ENCODE measurements at places on chromosomes 5 and 9. TPM values are rescaled to one million over a fixed set of nuclear protein-coding genes. Genes with fewer than 3 reads are reported as not detected.

DNA sequence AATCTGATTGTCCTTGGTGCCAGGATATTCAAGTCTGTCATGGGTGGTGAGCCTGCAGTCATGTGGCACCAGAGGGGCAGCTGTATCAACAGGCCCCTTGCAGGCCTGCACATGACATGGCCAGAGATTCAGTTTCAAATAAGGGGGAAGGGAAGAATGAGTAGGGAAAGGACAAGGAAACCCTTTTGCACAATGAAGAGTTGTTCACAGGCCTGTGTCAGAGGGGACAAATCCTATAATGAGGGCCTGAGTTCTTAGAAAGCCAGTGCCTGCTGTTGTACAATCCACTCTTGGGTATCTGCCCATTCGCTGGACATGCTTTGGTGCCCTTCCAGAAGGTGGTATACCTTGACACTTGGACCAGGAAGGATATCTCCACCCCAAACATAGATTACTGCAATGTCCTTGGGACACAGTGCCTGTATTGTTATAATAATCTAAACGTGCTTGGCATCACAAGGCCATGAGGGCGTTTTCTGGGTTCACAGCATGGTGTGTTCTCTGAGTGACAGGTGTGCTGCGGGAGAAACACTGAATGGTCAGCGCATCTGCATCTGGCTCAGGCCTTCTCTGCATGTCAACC, 1.9 kb upstream of the TMEM171 start:
- DNase-seq, result no peak
- no peak overlapping the region for H3K4me3 ChIP-seq
- peaks cover 25% of the 10 kb centered on the region for H3K27me3 ChIP-seq
- no peaks in the 10 kb centered on the region for H3K36me3 ChIP-seq

DNA sequence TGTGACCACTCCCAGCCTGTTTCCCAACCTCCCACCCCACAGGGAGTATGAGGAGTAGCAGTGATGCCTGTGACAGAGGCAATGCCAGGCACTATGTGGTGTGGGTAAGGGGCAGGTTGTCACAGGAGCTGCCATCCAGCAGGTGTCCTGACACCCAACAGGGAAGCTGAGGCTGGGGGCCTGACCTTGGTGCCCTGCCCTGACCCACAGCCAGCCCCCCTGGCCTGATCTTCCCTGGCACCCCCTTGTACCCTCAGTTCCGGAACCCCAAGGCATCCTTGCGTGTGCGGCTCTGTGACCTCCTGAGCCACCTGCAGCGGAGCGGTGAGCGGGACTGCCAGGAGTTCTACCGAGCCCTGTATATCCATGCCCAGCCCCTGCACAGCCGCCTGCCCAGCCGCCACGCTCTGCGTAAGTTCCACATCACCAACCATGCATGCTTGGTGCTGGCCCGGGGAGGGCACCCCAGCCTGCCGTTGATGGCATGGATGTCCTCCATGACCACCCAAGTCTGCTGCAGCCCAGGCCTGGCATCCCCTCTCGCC, 14.4 kb downstream of the CARD19 start:
- peaks cover 34% of the 10 kb centered on the region for H3K36me3 ChIP-seq
- no peaks in the 10 kb centered on the region for H3K27me3 ChIP-seq
- peak; percentile 22 for DNase-seq
- H3K4me3 ChIP-seq, result no peak overlapping the region
- H3K27ac ChIP-seq, result peak overlapping the region; percentile 66

DNA sequence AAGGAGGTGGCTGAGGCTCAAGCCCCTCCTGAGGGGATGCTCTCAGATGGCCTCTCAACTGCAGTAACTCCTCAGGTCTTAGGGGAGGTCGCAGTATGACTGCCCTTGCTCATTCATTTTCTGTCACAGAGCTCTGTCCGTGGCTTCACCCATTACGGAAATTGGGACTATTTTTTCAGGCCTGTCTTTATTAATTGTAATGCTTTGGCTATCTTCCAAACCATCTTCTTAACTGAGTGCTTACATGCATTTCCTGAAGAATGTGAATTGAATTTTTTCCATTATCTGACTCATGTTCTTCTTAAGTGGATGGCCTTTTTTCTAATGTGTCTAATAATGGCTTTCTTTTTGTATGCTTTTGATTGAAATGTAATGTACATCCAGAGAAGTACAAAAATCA, 36.4 kb upstream of the SV2C start:
- H3K4me3 ChIP-seq, result no peak overlapping the region
- DNase-seq, result no peak
- H3K27ac ChIP-seq, result no peak overlapping the region
- H3K4me1 ChIP-seq, result no peaks in the 10 kb centered on the region

DNA sequence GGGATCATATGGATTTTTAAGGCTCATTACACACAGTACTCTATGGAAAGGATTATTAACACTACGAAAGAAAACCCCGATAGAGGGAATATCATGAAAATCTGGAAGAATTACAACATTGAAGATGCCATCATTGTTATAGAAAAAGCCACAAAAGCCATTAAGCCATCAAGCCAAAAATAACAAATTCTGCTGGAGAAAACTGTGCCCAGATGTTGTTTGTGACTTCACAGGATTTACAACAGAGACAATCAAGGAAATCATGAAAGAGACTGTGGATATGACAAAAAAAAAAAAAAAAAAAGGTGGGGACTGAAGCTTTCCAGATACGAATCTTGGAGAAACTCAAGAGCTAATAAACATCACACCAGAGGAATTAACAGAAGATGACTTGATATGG, 433.8 kb upstream of the CDH6 start:
- H3K27me3 ChIP-seq, result no peaks in the 10 kb centered on the region
- no peaks in the 10 kb centered on the region for H3K4me1 ChIP-seq
- no peaks in the 10 kb centered on the region for H3K36me3 ChIP-seq
- no peak overlapping the region for H3K27ac ChIP-seq

DNA sequence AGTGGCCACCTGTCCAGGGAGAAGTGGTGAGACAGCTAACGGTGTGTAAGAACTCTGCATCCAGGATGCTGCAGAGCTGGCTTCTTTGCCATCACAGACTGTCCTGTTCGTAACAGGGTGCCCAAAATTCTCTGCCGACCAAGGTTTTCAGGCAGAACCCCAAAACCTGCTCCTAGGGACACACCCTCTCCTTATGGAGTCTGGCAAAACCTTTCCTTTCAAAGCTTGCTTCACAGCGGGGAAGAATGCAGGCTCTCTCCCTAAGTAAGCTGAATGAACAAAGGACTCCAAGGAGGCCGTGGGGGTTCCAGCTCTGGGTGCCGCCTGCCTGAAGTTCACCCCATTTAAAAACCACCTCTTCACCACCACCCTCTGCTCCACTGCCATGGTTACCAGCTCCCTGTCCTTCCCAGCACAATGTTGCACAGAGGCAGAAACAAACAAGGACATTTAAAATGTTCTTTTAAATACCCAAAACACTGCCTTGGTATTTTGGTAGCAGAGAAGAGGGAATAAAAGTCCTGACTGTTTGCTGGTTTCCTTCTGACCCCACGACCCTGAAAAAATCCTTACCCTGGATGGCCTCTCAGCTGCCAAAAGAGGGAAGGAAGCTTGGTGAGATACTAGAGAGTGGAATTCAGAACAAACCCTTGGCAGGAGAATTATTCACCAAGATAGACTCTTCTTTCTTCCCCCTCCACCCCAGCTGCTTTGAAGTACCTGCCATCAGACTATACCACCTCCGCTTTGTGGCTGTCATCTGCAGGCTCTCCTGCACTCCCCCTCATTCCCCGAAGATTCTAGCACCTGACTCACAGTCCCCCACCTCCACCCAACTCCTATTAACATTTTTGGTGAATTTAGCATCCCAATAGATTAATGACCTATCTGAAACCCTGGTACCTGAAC, 7.1 kb upstream of the KLF9 start:
- no peak overlapping the region for H3K4me3 ChIP-seq
- H3K27me3 ChIP-seq, result no peaks in the 10 kb centered on the region
- H3K36me3 ChIP-seq, result no peaks in the 10 kb centered on the region
- peak; percentile 33 for DNase-seq
- peaks cover 30% of the 10 kb centered on the region for H3K4me1 ChIP-seq
- peak overlapping the region; percentile 99 for H3K27ac ChIP-seq

DNA sequence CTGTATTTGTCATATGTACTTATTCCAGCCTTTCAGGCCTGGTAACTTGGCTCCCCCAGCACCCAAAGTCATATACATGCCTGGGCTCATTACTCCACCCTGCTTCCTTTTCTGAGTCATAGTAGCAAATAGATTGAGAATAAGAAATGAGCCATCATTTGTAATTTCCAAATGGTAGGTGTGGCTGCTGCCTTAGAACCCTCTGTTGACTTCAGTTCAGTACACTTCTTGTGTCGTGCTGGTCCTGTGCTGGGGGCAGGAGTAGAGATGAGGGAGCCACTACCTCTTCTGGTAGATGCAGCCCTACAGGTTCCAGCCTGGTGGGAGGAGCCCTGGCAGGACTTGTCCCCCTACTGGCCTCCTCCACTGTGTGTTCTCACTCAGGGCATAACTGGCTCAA, 11.1 kb downstream of the GM2A start:
- H3K4me3 ChIP-seq, result no peak overlapping the region
- DNase-seq, result no peak
- peaks cover 30% of the 10 kb centered on the region for H3K36me3 ChIP-seq
- no peaks in the 10 kb centered on the region for H3K27me3 ChIP-seq
- no peak overlapping the region for H3K27ac ChIP-seq

DNA sequence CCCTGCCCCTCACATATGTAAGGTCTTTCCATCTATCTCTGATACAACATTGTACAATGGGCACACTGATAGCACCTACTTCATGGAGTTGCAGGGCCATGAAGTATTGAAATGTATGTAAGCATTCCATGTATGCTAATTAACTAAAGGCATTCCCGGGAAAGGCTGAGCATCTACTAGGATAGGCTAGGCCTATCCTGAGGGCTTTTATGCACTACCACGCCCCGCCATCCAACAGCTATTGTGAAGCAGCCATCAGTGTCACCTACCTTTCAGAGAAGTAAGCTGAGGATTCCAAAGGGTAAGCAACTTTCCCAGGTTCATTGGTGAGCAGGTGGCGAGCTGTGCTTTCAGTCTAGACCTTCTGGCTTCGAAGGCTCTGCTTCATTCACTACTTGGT, 47.6 kb downstream of the NSG2 start:
- no peak for DNase-seq
- H3K27ac ChIP-seq, result no peak overlapping the region
- H3K4me3 ChIP-seq, result no peak overlapping the region
- H3K27me3 ChIP-seq, result no peaks in the 10 kb centered on the region
- no peaks in the 10 kb centered on the region for H3K4me1 ChIP-seq
- no peaks in the 10 kb centered on the region for H3K36me3 ChIP-seq

GRCh38 chr9:100474082-100474923, 1.4 kb downstream of the TMEFF1 start:
- H3K4me1 ChIP-seq, result peaks cover 5% of the 10 kb centered on the region
- H3K4me3 ChIP-seq, result no peak overlapping the region
- H3K27me3 ChIP-seq, result no peaks in the 10 kb centered on the region

DNA sequence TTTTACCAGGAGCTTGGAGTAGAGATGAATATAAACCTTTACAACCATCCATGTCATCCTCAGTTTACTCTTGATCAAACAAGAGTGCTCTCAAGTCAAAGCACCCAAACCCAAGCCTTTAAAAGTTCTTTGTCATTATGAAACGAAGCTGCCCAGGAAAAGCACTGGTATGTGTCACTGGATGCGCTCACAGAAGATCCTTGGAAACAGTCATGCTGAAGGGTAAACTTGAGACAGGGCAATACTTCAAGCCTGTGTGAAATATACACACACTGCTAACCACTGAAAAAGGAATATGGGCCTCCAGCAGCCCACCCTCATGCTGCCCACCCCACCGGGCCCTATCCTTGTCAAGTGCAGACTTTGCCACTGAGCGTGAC, 84.5 kb downstream of the PRRT1B start:
- H3K4me3 ChIP-seq, result no peak overlapping the region
- peaks cover 13% of the 10 kb centered on the region for H3K4me1 ChIP-seq
- no peaks in the 10 kb centered on the region for H3K27me3 ChIP-seq
- H3K27ac ChIP-seq, result peak overlapping the region; percentile 75
- peaks cover 14% of the 10 kb centered on the region for H3K36me3 ChIP-seq

GRCh38 chr5:13866792-13867191, 77.7 kb downstream of the DNAH5 start:
- H3K27ac ChIP-seq, result no peak overlapping the region
- H3K4me1 ChIP-seq, result no peaks in the 10 kb centered on the region
- H3K4me3 ChIP-seq, result no peak overlapping the region
- no peaks in the 10 kb centered on the region for H3K36me3 ChIP-seq
- no peak for DNase-seq

DNA sequence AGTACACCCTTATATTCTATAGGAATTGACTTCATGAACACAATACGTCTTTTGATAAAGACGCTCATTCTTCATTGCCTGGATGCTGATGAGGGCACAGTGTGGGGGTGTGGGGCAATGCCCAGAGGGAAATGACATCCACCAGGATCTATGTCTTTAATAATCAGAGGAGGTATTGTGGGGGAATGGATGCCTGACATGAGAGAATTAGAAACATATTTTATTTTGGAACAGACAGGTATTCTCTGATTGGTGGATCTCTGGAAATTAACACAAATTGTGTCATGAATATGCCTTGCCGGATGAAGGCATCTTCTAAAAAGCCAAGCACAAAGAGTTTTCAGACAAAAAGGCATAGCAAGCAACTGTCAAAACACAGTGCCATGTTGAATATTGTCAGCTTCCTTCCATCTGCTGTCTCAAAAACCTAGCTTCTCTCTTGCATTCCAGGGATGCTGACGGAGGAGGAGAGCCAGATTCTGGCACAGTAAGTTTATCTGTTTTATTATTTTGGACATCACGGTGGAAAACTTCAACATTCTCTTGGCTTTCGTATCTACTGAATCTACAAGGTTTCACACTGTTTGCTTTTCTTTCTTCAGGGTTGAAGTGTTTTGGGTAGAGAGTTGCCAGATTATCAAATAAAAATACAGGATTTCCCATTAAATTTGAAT, 3.9 kb upstream of the C5orf58 start:
- no peak for DNase-seq
- no peaks in the 10 kb centered on the region for H3K27me3 ChIP-seq
- H3K27ac ChIP-seq, result no peak overlapping the region
- H3K4me3 ChIP-seq, result no peak overlapping the region

DNA sequence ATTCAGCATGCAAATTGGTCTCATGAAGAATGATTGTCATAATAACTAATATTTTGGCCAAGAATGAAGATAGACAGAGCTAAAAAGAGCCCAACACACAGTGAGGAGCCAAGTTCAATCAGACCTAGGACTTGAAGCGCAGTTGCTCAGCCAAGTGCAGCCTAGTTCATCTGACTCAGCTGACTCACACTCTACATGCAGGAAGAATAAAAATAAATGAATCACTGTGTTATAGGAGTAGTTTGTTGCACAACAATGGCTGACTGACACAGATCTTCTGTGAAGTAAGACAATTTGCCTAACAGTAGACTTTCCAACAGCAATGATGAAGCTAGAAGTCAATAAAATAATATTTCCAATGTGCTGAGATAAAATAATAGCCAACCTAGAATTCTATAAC, 261.5 kb downstream of the CEMIP2 start:
- H3K27ac ChIP-seq, result no peak overlapping the region
- no peak overlapping the region for H3K4me3 ChIP-seq
- no peaks in the 10 kb centered on the region for H3K27me3 ChIP-seq
- H3K4me1 ChIP-seq, result no peaks in the 10 kb centered on the region

The GPBP1 gene
- 131 TPM for total RNA-seq

The NR4A3 gene
- total RNA-seq, result 8.6 TPM

The BAG1 gene
- total RNA-seq, result 93.2 TPM

The TAF11L10 gene
- total RNA-seq, result not detected

The CSF1R gene
- total RNA-seq, result 98.8 TPM

Data from adrenal gland (tissue), 19 donors.